ENCODE measurements at places on chromosomes 7 and 10. TPM values are rescaled to one million over a fixed set of nuclear protein-coding genes. Genes with fewer than 3 reads are reported as not detected.

CHST3 gene
- total RNA-seq = 0.07 TPM

HYAL4 gene
- not detected for total RNA-seq

DDX50 gene
- total RNA-seq = 50.1 TPM

IKZF1 gene
- 226 TPM for total RNA-seq

TFEC gene
- 0.39 TPM for total RNA-seq

DNA sequence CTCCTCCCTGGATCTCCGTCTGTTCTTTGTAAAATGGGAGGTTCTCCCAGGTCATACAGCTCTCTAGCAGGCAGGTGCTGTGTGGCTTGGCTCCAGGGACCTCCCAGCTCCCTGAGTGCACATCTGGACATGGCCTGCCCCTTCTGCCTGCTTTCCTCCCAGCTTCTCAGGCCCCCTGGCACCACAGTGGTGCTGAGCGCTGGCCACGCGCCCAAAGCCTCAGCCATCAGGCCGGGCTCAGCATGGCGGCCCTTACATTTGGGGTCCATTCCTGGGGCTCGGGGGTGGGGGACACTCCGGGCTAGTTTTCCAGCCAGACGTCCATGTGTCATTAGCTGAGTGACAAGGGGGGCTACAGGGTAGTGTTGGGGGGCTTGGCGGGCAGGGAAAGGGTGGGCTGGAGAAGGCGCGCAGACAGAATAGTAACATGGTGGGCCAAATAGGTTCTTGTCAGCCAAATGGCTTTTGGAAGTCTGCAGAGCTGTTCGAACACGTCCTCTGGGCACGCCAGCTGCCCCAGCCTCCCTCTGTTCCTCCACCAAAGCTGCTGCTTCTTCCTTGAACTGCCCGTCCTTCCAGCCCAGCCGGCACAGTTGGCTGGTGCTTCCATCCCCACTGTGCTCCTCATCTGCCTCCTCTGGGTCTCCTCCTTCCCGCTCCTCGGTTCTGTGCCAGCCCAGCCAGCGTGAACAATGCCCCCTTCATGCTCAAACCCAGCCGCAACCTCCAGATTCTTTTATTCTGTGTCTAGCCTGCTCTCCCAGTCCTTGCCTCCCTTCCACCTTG, 65.9 kb downstream of the GOLGA7B start:
- DNase-seq = no peak

DNA sequence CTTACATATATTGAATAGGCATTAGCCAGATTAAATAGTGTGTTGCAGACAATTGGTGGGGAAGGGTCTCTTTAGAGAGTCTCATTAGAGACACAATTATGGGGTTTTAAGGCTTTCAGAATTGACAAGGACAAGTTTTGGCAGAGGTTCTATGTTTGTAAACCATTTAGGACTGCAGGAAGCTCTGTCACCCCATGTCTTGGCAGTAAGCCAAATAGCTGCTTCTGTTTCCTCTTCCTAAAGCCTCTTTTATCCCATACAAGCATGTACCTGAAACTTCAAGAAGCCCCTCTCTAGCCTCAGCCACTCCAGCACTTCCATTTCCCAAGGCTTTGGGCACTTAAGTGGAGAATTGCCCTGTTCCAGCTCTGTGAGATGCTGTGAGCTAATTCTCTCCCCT, 21.8 kb upstream of the LRRC4 start:
- no peak for DNase-seq

DNA sequence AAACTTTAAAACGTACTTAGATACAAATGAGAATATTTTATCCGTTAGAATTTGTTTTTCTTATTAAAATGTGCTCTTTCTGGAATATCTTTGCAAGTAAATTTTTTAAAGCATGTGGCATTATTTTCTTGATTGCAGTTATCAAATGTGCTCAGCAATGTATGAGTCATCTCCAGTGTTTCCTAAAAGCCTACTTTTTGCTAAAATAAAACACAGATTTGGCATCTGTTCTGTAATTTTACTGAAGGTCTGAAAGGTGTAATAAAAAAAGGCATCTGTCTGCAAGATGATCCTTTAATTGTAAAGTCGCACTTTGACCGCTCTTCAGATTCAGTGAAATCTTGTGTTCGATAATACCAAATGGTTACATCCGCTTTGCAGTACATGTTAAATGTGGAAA, 3.4 kb downstream of the GNAT3 start:
- DNase-seq = no peak

DNA sequence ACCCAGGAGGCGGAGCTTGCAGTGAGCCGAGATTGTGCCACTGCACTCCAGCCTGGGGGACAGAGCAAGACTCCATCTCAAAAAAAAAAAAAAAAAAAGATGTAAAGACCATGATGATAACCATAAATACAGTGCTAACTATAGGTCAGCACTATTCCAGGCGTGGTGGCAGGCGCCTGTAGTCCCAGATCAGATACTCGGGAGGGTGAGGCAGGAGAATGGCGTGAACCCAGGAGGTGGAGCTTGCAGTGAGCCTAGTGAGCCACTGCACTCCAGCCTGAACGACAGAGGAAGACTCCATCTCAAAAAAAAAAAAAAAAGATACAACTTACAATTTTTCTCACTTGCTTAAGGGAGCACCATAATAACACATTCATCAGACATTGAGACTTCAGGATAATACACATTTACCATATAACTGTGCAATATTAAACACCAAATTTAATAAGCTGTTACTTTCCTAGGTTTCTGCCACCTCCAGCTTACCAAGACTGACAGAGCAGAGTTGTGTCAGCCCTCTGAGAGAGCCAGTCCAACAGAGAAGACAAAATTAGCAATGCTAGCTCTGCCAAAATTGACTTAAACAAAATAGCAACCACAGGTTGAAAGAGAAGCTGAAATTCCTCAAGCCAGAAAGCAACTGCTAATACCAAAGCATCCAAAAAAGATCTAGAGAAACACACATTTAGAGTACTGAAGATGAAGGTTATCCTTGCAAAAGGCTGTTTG, 8.2 kb downstream of the DNA2 start:
- no peak for DNase-seq

- no peak for DNase-seq
Observed at GRCh38 chr7:101651112-101651511, 22.0 kb upstream of the MYL10 start.

DNA sequence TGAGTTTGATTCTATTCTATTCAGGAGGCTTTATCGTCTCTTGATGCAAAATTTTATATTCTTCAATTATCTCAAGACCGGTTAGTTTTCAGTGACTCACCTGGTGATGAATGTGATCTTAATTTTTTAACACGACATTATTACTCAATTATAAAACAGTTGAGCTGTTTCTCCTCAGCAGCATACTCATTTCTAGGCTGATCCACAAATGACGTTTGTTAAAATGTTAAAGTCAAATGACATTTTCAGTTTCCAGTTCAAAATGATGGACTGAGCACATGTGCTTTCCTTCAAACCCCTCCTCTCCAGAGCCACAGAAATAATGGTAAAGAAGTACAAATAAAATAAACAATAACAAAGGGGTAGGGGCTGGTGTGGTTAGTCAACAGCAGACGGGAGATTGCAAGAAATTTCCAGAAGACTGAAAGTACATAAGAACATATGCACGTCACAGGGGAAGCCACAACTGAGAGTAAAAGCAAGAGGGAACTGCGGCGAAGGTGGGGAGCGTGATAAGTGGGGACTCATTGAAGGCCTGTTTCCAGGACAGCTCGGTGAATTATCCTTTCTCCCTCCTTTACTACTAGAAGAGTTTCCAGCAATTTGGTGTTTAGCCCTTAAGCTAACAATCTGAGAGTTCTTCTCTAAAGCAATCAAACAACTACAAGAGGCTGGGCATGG, 10.9 kb downstream of the MACROH2A2 start:
- no peak for DNase-seq

- no peak for DNase-seq
Observed at GRCh38 chr7:75640201-75640600, 98.5 kb downstream of the HIP1 start.

GRCh38 chr7:132250480-132251326, 325.6 kb downstream of the PLXNA4 start:
- no peak for DNase-seq

- DNase-seq = no peak
Observed at GRCh38 chr10:69503896-69504265, 52.6 kb downstream of the TSPAN15 start.

Data from CD8-positive, alpha-beta memory T cell (primary cell).